Activated gamma-delta T cell (primary cell): ENCODE measurements at places on chromosomes 7 and 10.

GRCh38 chr10:70658582-70659136 is 13.6 kb upstream of the ADAMTS14 start:
- DNase-seq, result no peak

- no peak for DNase-seq
Observed at GRCh38 chr7:112638675-112639400, 151.4 kb downstream of the TMEM168 start.

DNA sequence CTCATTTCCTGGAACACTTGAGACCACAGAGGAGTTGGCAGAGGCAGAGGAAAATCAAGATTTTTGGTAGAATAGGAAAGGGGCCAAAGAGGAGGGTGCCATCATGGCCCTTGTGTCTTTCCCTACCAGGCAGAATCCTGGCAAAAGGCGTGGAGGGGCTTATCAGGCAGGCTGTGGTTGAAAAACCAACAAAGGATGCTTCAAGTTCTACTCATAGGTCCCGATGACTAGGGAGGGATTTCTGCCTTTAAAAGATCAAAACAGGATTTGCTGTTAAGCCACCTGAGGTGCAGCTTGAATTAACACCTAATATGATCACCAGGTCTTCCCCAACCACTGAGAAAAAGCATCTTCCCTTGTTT is 45.7 kb downstream of the BPGM start:
- no peak for DNase-seq

- no peak for DNase-seq
Observed at GRCh38 chr7:1650363-1651030, 19.6 kb upstream of the ELFN1 start.

DNA sequence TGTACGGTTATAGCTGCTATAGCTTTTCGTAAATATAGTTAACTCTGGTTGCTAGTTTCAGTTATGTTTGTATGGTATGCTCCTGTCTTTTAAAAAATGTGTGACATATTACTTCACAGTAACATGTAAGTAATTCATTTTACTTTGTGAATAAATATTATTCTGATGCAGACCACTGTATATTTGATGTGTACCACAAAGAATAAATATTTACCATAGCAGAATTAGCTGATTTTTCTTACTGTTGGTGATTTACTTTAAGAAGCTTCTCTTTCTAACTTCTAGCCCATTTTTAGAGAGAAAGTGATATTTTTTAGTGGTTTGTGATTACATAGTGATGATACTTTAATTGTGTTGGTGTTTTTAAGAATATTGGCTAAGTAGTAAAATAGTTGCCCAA is 292.8 kb downstream of the BBS9 start:
- DNase-seq, result no peak

DNA sequence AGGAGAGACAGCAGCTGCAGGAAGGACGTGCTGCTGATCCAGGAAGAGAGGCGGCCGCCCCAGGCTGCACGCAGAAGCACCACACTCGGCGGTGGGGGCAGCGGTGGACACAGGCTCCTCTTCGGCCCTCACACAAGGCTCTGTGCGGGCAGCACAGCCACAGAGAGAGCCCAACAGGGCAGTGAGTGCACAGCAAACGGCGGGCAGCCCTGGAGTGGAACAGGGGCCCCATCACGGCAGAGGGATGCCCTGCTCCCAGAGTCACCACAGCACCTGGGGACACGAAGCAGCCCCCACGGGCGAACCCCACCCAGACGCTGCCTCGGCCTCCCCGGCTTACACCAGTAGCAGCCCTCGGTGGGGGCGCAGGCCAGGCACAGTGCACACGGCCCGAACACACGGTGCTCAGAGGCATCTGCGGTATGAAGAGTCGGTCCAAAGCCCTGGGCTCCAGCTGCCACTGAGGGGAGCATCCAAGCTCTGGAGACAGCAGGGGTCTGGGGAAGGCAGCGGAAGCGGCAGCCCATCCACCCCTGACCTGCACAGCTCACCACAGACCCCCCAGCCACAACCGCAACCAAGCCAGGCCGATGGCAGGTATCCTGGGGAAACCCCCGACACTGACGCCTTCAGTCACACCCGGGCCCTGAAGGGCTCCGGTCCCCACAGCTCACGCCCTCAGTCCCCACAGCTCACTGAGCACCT is 16.8 kb downstream of the NUDT1 start:
- no peak for DNase-seq

GRCh38 chr7:99011706-99012404 is 132.1 kb downstream of the SMURF1 start:
- no peak for DNase-seq
